ENCODE measurements at places on chromosomes 1 and 21.

- DNase-seq = no peak
These were observed 25.2 kb upstream of the PRDX6 start for GRCh38 chr1:173451981-173452380.

DNA sequence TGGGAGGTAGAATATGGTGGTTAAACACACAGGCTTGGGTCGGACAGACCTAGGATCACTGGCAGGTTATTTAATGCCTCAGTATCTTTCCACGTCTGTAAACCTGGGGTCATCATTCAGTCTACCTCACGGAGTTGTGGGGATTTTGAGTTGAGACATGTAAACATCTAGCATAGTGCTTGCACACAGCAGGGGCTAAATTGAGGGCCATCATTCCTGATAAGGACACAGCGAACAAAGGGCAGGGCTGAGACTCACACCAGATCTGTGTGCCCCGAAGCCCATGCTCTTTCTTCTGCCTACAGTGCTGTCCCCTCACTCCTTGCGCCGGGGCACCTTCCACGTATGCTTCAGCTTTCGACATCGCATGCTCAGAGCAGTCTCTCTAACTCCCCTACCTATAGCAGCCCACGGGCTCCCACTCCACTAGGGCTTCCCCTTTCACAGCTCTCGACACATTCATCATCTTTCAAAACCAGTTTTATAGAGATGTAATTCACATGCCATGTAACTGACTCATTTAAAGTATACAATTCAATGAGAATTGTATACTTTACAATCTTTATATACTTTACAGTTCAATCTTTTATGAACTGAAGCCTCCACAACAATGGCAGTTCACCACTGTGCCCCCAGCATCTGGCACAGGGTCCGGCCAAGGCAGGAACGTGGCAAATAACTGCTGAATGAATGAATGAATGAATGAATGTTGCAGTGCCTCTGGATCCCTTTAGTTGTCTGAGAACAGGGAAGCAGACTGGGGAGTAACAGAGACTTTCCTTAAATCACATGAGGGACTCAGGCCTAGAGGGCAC, 48.0 kb downstream of the GPR161 start:
- DNase-seq = no peak

DNA sequence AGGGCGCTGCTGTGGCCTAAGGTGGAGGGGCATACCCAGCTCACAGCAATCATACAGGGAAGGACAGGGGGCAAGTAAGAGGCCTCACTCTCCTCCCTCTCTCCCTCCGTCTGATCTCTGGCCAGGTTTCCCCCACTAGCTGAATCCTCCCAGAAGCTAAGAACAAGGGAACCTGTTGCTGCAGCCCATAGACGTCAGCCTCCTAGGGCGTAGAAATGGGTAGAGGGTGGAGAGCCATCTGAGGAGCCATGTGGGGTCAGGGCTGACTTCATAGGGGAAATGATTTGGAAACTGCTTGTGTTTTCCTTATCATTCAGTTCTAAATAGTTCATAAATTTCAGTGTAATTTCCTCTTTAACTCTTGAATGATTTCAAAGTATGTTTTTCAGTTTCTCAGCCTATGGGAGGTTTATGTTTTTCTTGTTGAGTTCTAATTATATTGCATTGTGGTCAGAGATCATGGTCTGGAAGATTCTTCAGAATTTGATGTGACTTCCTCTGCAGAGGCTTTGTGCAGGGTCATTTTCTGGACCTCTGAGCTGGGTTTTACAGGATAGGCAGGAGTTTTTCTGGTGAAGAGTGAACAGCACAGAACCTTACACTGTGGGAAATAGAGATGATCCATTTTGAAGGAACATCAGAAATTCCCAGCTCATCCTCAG, 2.3 kb upstream of the MOB3C start:
- no peak for DNase-seq

- no peak for DNase-seq
These were observed 14.4 kb upstream of the TTC39A start for GRCh38 chr1:51344602-51345299.

DNA sequence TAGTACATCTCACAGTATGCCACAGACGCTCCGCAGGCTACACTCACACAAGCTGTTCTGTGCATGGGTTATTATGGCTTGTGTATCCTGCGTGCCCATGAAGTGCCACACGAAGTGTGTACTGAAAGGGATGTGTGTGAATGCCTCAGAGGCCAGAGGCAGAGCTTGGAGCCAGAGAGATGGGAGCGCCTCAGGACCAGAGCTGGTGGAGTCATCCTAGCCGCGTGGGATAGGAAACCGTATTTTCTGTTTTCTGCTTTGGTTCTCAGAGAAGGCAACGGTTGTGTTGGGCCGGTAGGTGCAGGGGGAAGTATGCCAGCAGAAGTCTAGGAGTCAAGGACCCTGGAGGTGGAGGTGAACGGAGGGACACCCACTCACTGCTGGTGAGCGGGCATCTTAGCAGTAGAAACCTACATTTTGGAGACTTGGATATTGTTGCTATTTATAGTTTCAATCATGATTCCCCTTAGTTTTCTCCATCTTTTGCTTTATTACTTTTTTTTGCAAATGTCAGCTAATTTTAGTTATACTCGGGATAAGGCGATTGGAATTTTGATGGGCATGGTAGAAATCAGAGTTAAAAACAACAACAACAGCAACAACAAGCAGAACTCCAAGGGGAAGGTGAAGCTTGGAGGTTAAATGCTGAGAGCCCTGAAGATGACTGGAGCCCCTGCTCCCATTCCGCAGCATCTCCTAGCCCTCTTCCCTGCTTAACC, 188.2 kb downstream of the DYRK1A start:
- no peak for DNase-seq

- DNase-seq = no peak
These were observed 1.2 kb downstream of the AK5 start for GRCh38 chr1:77282866-77283539.

DNA sequence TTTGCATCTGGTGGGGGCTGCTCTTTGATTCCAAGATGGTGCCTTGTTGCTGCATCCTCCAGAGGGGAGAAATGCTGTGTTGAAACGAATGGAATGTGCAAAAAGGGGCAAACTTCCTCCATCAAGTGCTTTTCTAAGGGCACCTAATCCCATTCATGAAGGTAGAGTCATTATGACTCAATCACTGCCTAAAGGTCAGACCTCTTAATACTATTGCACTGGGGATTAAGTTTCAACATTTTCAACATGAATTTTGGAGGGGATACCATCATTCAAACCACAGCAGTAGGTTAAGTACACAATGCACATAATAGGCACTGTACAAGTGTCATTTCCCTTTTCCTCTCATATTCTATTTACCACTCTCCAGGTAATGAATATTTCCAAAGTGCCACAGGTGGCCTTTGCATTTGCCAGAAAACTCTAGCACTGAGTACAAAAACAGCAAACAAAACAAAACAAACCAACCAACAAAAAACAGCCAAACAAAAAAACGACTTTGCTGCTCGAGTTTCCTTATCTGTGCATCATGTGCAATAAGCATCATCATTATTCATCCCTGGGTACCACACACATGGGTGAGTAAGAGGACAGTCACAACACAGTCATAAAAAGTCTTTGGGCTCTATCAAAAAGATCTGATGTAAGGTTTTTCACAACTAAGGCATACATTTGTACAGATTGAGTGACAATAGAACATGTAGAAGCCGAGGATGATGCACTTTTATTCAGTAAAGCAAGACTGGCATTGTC, 42.5 kb downstream of the IFI44 start:
- no peak for DNase-seq

- no peak for DNase-seq
These were observed 25.8 kb upstream of the GADD45A start for GRCh38 chr1:67659229-67659628.

GRCh38 chr1:183607322-183607980, 17.2 kb upstream of the NCF2 start:
- DNase-seq = no peak

DNA sequence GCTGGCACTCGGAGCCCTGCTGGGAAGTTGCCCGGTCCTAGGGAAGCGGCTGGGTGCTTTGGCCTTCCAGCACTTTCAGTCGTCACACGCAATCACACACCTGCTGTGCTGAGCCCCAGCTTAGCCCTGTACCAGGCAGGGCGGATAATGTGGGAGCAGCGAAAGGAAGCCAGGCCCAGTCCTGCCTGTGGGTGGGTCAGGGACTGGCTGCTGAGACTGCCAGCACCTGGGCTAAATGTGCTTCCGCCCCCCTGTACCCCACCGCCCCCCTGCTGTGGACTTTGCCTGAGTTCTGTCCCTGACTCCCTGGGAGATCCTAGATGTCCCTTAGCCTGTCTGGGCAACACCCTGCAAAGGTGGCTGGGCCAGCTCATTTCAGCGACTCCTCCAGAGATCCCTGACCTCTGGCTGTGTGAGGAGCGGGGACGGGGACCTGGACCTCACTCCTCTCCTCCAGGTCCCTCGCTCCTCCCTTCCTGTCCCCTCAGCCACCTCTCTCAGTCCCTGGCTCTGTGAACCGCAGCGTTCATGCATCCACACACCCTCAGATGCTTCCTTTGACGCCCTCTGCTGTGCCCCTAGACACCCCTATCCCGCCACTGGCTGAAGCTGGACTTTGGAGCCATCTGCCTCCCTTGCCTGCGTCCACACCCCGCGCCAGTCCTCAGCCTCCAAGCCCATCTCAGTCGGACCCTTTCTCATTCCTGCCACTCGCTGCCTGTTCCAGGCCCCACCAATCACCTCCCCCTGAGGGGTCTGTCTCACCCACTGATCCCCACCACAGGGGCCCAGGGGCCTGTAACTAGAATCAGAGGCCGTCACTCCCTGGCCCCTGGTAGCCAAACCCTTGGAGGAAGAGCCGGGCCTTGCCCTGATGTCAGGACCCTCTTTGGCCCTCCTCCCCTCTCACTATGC, 1.4 kb downstream of the MMEL1 start:
- DNase-seq = no peak

GRCh38 chr1:172449585-172450523, 6.0 kb upstream of the PIGC start:
- peak; percentile 68 for DNase-seq

GRCh38 chr1:10692401-10693021, 103.9 kb downstream of the CASZ1 start:
- peak; percentile 87 for DNase-seq

- DNase-seq = peak; percentile 74
These were observed 10.7 kb downstream of the MACF1 start for GRCh38 chr1:39214998-39215873.

GRCh38 chr1:180911640-180912191, 981 bp upstream of the KIAA1614 start:
- DNase-seq = peak; percentile 13

GRCh38 chr1:6343506-6344405, 49.8 kb downstream of the ACOT7 start:
- peak; percentile 83 for DNase-seq

GRCh38 chr1:200473698-200474371, 64.0 kb upstream of the ZNF281 start:
- DNase-seq = peak; percentile 67

GRCh38 chr1:193974286-193974798, 787.9 kb upstream of the B3GALT2 start:
- DNase-seq = no peak

- peak; percentile 70 for DNase-seq
These were observed 7.3 kb upstream of the GNL2 start for GRCh38 chr1:37602750-37603694.

DNA sequence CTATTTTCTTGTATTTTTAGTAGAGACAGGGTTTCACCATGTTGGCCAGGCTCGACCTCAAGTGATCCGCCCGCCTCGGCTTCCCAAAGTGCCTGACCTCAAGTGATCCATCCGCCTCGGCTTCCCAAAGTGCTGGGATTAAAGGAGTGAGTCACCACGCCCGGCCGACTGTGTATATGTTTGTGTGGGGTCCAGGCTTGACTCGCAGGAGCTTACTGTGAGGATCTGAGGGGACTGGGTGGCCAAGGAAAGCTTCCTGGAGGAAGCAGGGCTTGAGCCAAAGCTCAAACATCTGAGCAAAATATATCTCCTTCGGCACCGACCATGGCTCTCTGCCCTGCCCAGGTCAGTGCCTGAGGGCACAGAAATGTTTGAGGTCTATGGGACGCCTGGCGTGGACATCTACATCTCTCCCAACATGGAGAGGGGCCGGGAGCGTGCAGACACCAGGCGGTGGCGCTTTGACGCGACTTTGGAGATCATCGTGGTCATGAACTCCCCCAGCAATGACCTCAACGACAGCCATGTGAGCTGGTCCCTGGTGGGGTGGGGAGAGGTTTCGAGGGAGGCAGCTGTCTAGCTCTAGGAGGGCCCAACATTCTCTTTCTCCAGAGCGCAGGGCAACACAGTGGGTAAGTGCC, 10.5 kb downstream of the PADI3 start:
- no peak for DNase-seq

GRCh38 chr1:57887964-57888491, 464.2 kb upstream of the DAB1 start:
- no peak for DNase-seq

DNA sequence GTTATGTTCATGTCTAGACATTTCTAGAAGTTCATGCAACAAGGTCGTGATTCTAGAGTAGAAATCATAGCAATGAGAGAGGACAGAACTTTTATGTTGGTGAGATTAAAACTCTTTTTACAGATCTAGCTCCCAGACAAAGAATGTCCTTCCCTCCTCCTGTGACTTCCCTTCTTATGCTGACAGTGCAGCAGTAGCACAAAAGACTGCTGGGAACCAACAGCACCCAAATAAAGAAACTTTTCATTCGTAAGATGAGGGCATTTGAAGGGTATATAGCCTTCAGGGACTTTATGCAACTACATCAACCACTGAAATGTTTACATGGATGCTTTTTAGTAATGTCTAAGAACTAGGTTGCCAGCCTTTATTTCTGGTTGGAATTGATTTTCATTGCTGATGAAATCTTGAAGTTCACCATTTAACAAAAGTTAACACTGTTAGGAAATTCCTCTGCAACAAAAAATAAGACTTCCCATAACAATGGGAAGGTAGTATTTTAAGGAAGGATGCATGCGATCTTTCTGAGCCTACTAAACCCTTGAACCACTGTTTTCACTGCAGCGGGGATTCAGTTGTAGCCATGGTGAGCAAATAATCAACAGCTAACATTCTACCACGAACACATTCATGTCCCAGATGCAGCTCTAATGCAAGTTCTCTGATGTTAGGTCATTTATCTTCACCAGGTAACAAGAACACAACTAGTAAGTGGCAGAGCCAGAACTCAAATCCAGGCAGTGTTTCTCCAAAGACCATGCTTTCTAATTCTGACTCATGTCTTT, 672.8 kb downstream of the PTPRC start:
- DNase-seq = no peak

GRCh38 chr1:27554293-27554692, 49.7 kb downstream of the AHDC1 start:
- no peak for DNase-seq

DNA sequence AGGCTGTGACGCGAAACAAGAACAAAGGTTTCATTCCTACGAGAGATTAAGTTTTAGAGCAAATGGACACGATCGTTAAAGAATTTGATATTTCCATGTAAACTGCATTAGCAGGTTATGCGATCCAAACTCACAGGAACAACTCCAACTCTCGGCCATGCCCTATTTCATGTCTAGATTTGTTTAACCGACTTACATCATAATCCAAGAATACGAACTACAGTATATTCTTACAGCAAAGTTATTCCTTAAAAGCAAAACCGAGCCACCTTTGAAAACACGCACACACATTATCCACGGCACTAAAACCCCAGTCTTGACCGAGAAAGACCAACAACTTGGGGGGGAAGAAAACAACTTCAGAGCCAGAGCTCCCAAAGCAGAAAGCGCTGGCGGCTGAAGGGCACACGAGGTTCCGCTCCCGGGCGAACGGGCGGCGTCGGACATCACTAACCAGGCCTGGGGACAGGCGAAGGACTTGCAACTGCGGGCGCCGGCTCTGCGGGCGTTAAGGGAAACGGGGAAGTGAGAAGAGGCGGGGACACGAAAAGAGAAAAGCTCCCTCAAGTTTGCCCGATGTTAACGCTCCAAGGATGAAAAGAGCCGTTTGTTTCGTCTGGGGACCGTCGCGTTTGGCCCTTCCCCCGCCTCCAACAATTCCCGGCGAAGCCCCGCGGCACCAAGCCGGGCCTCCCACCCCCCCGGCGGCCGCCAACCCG, 690 bp downstream of the B3GALNT2 start:
- DNase-seq = no peak

Data from activated effector memory CD4-positive, alpha-beta T cell treated with anti-CD3 and anti-CD28 coated beads, Interleukin-2, amount 50 U/mL, for 16 hours (primary cell).